ENCODE measurements at places on chromosomes 11 and 22.
A peak's percentile ranks its signal among the peaks of the same experiment; 100 is the strongest.

GRCh38 chr11:130088217-130088616, 18.5 kb downstream of the APLP2 start:
- DNase-seq, result no peak

DNA sequence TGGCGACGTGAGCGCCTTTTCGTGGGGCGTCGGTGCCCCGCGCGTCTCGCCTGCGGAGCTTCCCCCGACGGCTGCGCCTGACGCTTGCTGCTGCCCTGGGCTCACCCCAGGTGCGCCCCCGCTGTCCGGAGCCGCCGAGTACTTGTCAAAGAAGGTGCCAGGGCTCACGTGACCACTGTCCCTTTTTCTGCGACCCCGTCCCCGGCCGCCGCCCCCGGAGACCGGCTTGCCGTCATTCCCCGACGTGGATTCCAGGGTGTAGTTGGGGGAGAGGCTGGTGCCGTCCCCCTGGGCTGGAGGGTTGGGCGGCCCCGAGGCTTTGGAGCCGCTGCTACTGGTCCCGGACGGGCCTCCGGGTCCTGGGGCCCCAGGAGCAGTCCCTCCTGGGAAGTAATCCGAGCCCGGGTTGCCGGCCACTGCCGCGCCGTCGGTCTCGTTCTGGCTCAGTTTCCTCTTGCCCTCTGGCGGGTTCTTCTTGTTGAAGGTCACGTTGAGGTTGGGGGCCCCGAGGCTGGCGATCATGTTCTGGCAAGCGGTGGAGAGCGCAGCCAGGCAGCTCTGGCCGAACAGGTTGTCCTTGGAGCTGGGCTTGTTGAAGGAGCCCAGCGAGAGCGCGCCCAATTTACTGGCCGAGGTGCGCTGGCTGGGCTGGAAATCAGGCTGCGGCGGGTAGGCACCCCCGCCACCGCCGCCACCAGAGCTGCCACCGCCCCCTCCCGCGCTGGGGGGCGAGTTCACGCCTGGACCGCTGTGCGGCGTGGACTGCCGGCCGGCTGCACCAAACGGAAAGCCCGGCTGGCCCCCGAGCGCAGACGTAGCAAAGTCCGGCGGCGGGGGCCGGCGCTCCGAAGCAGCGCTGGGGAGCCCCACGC, 3.8 kb downstream of the MN1 start:
- DNase-seq, result no peak

DNA sequence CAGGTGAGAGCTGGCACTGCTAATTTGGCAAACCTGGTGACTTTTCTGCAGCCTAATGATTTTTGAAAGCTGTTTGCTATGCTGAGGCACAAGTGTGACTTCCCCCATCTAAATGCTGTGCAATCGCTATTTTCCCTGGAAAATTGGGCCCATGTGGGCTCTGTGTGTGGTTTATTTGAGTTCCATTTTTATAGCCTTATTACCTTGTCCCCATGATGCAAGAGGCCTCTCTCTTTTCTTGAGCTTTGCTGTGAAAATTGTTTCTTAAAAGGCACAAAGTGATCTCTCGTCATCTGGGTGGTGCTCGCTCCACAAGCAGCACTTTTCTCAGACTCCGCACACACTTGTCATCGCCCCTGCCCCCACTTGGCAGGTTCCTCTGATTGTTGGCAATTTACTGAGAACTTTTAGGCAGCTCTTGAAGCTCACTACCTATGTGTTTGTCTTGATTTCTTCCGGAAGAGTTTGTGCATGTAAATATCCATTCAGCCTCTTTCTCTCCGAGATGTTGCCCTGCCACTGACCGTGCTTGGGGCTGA, 24.9 kb downstream of the BMAL1 start:
- DNase-seq, result no peak

- DNase-seq, result no peak
These were observed at the start of gene OR8B2 for GRCh38 chr11:124384399-124384798. OR8B2 (minus strand) TSS chr11:124384499; CDS start chr11:124383343, 1,156 bp downstream.

- no peak for DNase-seq
These were observed 59.0 kb downstream of the ZNRF3 start for GRCh38 chr22:28942333-28942732.

DNA sequence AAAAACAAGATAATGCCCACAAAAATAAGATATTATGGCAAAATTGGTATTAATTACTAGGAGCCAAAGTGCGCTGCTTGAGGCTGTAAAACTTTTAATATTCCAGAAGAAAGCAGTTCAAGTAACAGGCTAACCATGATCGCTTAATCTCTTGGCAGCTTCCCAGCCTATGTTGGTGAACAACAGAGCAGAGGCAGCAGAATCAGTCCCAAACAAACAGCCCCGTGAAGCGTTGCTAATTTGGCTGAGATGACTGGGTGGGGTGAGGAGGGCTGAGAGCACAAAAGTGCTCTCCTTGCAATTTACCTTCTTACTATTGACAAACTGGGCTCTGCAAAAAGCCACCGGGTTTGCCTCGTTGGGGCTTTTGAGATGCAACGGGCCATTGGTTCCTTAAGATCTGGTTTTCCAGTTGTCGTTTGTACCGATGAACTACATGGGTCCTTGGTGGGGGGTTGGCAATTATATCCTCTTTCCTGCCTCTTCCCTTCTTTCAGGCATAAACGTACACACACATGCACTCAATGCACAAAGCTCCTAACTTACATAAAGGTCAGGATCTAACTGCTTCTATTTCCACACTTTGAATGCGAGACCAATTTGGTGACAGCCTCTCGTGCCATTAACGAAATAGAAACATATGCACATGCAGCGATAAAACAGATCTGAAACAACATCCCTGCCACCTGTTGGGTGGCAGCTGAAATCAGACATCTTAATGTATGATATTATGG, 407.6 kb upstream of the CADM1 start:
- no peak for DNase-seq

DNA sequence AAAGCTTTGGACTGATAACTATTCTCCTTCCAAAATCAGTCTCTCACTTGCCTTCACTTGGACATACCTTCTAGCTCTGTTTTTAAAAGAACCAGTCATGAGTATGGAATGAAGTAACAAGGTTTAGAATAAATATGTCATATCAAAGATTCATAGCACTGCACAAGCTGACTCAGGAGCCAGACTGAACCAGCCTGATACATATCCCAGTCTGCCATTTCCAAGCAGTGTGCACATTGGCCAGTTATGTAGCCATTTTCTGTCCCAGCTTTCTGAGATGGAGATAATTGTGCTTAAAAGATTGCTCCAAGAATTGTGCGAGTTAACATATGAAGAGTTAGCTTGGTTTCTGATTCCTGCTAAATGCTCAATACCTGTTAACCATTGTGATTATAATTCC, 311.3 kb downstream of the C11orf87 start:
- DNase-seq, result peak; percentile 72

DNA sequence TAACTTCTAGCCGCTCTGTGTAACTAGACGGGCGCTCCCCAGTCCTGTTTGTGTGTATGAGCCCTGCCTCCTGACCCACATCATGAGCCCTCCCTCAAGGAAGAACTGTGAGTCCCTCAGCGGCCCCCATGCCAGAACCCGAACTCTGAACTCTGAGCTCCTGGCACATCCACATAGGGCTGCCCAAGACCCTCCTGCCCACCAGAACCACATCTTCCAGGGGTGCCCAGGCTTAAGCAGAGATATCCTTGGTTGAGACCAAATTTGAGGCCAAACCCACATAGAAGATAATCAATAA, 3.0 kb downstream of the TRIM29 start:
- DNase-seq, result no peak

DNA sequence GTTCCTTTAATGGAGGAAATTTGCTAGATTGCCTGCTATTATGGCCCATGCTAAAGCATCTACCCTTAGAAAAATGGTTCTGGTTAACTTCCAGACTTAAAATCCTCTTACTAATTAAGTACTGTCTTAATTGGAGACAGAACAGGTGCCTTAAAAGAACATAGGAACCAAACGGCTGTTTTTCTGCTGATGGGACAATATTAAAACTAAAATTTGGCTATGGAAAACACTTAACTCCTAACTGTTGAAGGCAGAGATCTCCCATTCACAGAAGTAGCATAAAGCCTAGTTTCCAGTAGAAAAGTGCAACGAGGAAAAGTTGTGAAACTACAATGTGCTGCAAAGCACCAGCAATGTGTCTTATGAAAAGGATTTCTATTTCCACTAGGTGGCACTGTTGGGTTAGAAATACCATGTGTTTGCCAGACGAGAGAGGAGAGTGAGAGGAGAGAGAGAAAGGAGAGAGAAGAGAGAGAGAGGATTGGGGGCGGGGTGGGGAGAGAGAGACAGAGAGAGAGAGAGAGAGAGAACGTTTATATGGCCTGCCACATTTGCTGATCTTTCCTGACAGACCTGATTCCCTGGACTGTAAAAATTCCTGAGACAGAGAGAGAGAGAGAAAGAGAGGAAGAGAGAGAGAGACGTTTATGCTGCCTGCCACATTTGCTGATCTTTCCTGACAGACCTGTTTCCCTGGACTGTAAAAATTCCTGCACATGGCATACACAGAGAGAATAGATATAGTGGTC, 51.5 kb downstream of the FAM181B start:
- DNase-seq, result peak; percentile 54

Data from astrocyte (in vitro differentiated cells and primary cell).